ENCODE measurements at places on chromosomes 4 and X. TPM values are rescaled to one million over a fixed set of nuclear protein-coding genes. Genes with fewer than 3 reads are reported as not detected.

Gene MAGEB1
- not detected for total RNA-seq

Gene ZC4H2
- total RNA-seq, result 35.6 TPM

Gene ZCCHC18
- total RNA-seq, result 5.1 TPM

Gene PDHA2
- total RNA-seq, result not detected

Gene HERC5
- total RNA-seq, result 4.1 TPM

Gene AKAP14
- not detected for total RNA-seq

Gene ARSJ
- total RNA-seq, result 0.28 TPM

Gene ADAMTS3
- 2.0 TPM for total RNA-seq

Gene PHKA1
- 5.1 TPM for total RNA-seq

Gene TBC1D8B
- 1.6 TPM for total RNA-seq

Gene PCDH11X
- total RNA-seq, result 27.1 TPM

Gene HTT-AS
- not detected for total RNA-seq

Gene VCX
- not detected for total RNA-seq

Gene SULT1B1
- total RNA-seq, result not detected

Gene APLN
- 0.46 TPM for total RNA-seq

Gene SNCA
- 5.6 TPM for total RNA-seq
